ENCODE measurements at places on chromosomes 6 and 20. TPM values are rescaled to one million over a fixed set of nuclear protein-coding genes. Genes with fewer than 3 reads are reported as not detected.

PBOV1 gene
- not detected for total RNA-seq

TCP11 gene
- total RNA-seq = not detected

DNA sequence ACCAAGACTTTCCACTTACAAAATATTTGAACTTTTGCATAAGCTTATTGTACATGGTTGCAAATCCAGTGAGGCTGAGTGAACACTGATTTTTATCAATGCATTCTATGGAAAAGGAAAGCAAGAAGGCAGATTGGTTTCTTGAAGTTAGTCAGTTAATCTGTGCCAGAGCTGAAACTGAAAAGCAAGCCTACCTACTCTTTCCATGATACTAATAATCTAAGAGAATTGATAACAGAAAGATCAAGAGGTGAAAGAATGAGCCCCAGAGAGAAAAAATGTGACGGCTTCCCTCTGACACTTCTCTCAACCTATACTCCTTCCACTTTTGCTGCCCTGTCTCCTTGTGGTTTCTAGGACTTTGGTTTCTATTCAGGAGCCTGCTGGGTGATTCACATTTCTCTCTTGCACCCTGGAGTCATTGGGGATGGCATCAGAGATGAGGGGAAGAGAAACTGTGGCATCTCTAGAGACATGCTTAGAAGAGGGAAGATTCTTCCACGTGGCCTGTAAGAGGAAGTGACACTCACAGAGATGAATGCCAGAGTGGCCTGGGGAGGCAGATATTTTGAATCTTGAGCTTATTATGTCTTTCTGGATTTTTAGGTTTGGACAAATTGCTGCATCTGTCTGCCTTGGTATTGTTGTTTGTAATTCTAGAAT is 158.6 kb upstream of the RIMS1 start:
- no peak overlapping the region for H3K27ac ChIP-seq
- no peak overlapping the region for H3K4me3 ChIP-seq
- no peaks in the 10 kb centered on the region for H3K36me3 ChIP-seq
- H3K4me1 ChIP-seq = no peaks in the 10 kb centered on the region
- H3K27me3 ChIP-seq = no peaks in the 10 kb centered on the region

- no peak overlapping the region for H3K4me3 ChIP-seq
- H3K27ac ChIP-seq = no peak overlapping the region
- no peak for DNase-seq
- no peaks in the 10 kb centered on the region for H3K36me3 ChIP-seq
- no peaks in the 10 kb centered on the region for H3K4me1 ChIP-seq
- no peaks in the 10 kb centered on the region for H3K27me3 ChIP-seq
Measured at GRCh38 chr6:142659661-142660060, 285.3 kb downstream of the HIVEP2 start.

- peak; percentile 9 for DNase-seq
- H3K4me3 ChIP-seq = no peak overlapping the region
- no peak overlapping the region for H3K27ac ChIP-seq
- H3K4me1 ChIP-seq = no peaks in the 10 kb centered on the region
- no peaks in the 10 kb centered on the region for H3K36me3 ChIP-seq
Measured at GRCh38 chr6:88780714-88781389, 182.6 kb downstream of the RNGTT start.

DNA sequence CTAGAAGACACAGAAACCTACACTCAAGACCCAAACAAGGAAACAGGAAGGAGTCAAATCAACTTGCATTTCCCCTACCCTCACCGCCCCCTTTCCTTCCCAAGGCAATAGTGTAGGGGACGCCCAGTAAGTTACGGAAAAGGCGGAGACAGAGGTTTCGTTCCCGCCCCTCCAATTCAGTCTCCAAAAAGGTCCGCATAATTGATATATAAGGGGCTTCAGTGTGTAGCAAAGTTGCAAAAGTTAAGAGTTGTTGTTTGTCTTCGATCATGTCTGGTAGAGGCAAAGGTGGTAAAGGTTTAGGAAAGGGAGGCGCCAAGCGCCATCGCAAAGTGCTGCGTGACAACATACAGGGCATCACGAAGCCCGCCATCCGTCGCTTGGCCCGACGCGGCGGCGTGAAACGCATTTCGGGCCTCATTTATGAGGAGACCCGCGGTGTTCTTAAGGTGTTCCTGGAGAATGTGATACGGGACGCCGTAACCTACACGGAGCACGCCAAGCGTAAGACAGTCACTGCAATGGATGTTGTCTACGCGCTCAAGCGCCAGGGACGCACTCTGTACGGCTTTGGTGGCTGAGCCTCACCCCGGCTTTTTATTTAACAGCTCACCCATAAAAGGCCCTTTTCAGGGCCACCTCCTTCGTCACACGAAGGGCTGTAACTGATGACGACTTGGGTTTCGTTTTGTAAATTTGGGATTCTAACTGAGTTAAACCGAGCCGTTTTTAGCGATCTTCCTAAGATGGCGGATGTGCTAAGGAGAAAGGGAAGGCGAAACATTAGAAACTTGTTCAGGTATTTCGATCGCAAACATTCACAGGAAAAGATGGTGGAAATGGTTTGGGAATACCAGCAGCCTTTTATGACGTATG is 124.6 kb upstream of the BTN3A2 start:
- H3K4me3 ChIP-seq = peak overlapping the region; percentile 63
- peak; percentile 81 for DNase-seq
- peak overlapping the region; percentile 85 for H3K27ac ChIP-seq
- H3K36me3 ChIP-seq = no peaks in the 10 kb centered on the region
- peaks cover 13% of the 10 kb centered on the region for H3K4me1 ChIP-seq
- no peaks in the 10 kb centered on the region for H3K27me3 ChIP-seq
